ENCODE measurements at places on chromosomes 2 and 18.
A peak's percentile ranks its signal among the peaks of the same experiment; 100 is the strongest.

GRCh38 chr2:191152482-191153240, 1.9 kb upstream of the STAT4 start:
- DNase-seq = no peak

GRCh38 chr2:157172239-157172638, 85.3 kb upstream of the GALNT5 start:
- DNase-seq = no peak

- no peak for DNase-seq
Measured at GRCh38 chr18:80167931-80168330, 58.9 kb downstream of the ADNP2 start.

- no peak for DNase-seq
Measured at GRCh38 chr2:241193271-241193670, 4.8 kb downstream of the ANO7 start.

GRCh38 chr18:48947092-48947491, 3.7 kb downstream of the SMAD7 start:
- DNase-seq = no peak

DNA sequence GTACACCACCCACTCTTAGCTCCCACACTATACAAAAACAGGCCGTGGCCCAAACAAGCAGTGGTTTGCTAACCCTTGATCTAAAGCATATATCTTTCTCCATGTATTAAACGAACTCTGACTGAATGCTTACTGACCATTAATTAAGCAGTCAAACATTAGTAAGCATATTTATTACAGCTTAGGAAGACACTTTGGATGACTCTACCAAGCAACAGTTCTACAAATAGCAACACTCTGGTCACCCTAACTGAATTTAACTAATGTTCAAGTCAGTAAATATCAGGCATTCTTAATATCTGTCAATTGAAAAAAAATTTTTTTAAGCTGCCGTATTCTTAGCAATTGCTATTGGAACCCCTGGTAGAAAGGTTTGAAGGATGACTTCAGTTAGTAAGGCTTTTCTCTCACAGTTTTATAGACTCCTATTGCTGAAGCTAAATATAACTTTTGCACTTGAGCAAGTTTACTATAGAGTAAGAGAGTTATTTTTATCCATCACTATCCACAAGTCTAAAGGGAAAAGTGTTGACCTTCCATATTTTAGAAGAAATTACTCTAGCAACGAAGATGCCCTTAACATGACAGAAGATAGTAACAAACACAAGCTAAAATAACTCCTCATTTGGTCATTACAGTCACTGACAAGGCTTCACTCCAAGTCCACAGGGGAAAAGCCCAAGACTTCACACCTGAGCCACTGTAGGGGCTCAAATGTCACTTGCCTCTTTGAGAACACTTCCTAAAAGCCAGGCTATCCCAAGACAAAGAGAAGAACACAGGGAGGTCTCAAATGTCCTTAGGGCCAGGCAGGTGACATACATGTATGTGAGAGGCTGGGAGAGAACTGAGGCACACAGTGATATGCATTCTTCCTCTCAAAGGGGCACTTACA, 74.4 kb downstream of the RTN4 start:
- no peak for DNase-seq

DNA sequence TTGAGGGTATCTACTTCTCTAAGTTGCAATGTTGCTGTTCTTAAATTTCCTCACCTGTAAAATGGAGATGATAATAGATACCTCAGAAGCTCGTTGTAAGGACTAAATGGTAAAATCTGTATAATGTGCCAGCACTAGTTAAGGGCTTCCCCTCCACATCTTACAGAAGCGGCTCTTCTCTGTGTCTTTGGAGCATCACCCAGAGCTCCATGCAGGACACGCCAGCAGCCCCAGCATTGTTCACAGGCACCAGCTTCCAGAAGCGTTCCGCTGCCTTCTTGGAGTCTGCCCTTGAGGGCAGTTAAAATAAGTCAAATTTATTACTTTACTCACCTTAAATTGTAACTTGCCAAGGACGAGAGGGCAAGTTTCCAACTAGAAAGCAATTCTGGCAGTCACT, 5.8 kb downstream of the DCDC2C start:
- DNase-seq = no peak

GRCh38 chr2:206392118-206392517, 51.2 kb upstream of the ADAM23 start:
- DNase-seq = peak; percentile 2

GRCh38 chr2:657766-658165, 19.4 kb downstream of the TMEM18 start:
- DNase-seq = no peak

DNA sequence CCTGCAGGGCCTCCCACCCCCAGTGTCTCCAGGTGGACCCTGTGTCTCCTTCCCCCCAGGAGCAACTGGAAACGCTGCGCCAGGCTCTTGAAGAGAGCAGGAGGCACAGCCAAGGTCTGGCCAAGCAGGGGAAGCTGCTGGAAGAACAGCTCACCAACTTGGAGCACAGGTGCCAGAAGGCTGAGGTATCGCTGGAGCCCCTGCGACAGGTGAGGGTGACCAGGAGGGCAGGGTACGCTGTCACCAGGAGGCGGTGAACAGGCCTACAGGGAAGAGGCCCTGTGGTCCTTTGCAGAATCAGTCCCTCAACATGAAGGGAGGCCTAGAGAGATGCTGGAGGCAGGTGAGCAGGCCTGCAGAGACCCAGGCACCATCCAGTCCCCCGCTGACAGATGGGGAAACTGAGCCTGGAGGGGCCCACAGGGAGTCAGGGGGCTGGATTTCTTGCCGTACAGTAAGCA, 15.6 kb upstream of the SNED1 start:
- no peak for DNase-seq

DNA sequence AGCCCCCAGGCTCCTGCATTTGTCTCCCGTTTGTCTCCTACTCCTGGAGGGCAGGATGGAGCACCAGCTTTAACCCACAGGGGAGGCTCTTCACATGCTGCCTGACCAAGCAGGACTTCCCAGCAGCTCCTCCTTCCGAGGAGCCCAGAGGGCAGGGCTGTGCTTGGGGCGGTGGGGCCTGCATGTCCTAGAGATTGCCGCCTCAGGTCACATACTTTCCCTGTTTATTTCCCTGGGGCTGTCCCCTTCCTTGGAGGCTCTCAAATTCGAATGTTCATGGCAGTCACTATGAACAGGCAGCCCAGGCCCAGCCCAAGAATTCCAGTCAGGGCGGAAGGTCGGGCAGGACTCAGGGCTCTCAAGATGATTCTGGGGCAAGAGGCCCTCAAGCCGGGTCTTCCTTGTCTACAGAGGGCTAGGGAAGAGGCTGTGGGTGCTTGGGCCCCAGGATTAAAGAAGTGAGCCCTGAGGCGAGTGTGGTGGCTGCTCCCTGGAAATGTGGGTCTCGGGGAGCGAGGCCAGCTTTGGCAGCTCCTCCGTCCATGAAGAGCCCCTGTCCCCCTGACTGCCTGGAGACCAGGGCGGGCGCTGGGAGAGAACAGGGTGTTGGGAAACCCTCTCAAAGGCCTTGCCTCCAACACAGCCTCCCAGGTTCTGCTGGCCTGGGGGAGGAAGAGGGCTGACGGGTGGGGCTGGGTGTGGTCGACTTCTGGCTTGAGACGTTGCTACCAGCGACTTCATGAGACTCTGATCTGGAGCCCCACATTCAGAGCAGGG, 48.9 kb upstream of the HPCAL1 start:
- DNase-seq = no peak

DNA sequence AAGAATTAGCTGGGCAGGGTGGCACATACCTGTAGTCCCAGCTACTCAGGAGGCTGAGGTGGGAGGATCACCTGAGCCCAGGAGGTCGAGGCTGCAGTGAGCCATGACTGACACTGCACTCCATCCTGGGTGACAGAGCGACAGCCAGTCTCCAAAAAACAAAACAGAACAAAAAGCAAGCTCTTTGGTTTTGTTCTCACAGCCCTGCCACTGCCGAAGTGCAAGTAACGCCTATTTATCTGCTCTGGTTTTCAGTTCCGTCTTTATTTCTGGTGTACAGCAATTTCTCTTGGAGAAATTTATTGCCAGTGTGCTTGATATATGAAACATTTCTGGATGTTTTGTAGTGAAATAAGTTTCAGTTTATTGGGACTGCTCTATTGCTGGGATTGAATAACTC, 61.9 kb downstream of the RAB10 start:
- DNase-seq = no peak

DNA sequence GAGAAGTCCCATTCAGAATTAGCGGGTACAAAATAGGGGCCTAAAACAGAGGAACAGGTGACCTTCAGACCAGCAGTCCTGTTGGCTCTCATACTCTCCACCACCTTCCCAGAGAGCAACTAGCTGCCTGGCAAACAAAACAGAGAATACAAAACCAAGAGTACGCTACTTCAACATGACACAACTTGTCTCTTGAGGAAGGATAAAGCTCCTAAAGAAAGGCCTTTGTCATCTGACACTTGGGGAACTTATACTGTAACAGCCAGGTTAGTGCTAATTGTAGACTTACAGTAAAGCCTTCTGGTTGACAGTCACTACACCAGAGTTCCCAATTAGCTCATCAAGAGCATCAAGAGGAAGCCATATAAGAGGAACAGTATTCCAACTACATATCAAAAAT, 282.1 kb upstream of the NT5C1B start:
- no peak for DNase-seq

GRCh38 chr2:223418604-223419199, 183.5 kb downstream of the SCG2 start:
- no peak for DNase-seq

- DNase-seq = no peak
Measured at GRCh38 chr18:77316641-77317040, 67.0 kb downstream of the GALR1 start.

- no peak for DNase-seq
Measured at GRCh38 chr2:47008381-47009252, 93.0 kb upstream of the MCFD2 start.

- no peak for DNase-seq
Measured at GRCh38 chr2:84817239-84817655, 63.6 kb downstream of the TRABD2A start.

GRCh38 chr2:37306024-37306423, 18.6 kb downstream of the PRKD3 start:
- DNase-seq = no peak

DNA sequence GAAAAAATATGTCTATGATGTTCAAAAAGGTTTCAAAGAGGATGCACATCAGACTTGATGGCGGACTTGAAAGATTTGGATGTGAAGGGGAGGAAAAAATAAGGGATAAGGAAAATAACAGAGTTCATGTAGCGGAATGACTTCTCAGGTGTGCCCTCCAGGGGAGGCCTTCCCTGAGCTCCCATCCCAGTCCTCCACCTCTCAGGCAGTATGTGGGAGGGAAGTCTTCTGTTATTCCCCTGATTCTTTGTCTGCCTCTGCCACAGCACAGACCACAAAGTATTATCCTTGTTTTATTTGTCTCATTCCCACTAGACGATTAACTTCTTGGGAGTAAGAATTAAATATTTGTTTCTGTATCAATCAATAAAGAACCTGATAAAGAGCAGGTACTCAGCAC, 17.7 kb downstream of the COL5A2 start:
- no peak for DNase-seq
